NCI-H1417 treated with DMSO at 0.1 percent for 48 hours (cell line): ENCODE measurements at places on chromosomes 7 and 10.

GRCh38 chr7:83005410-83005809 is 157.3 kb downstream of the PCLO start:
- no peak for DNase-seq

DNA sequence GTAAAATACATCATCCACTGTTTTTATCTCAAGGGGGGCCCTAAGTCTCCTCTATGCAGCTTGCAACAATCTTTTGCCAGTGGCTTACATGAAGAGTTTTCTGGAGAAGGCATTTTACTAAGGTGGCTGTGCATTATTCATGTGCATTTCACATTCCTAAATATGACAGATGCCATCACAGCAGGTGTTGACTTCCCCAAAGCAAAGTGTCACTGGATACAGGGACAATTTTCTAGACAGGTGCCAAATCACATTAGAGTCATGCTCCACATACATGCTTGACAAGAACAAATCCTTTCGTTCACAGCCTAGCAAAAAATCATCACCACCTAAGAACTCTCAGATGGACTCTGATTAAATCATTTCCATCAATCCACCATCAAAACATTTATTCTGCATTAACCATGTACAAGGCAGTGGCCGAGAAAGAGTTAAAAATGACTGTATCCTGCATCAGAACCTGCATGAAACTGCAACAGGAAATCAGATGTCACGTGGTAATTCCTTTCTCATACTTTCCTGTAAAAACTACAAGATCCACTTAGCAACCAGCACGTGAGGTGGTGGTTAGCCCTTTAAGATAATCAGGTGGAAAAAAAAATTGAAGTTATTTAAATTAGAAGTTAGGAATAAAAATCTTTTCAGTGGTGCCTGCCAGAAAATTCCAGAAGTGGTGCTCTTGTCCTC is 88.2 kb upstream of the AFAP1L2 start:
- no peak for DNase-seq

GRCh38 chr10:24374134-24374915 is 165.4 kb downstream of the KIAA1217 start:
- no peak for DNase-seq

GRCh38 chr7:93375603-93376002 is 143.4 kb downstream of the VPS50 start:
- DNase-seq = no peak

- peak; percentile 53 for DNase-seq
These were observed 139.8 kb upstream of the AOAH start for GRCh38 chr7:36863901-36864701.

GRCh38 chr7:26199301-26200037 is 1.1 kb downstream of the HNRNPA2B1 start:
- DNase-seq = no peak

- no peak for DNase-seq
These were observed 83.0 kb downstream of the C1GALT1 start for GRCh38 chr7:7265081-7266075.

DNA sequence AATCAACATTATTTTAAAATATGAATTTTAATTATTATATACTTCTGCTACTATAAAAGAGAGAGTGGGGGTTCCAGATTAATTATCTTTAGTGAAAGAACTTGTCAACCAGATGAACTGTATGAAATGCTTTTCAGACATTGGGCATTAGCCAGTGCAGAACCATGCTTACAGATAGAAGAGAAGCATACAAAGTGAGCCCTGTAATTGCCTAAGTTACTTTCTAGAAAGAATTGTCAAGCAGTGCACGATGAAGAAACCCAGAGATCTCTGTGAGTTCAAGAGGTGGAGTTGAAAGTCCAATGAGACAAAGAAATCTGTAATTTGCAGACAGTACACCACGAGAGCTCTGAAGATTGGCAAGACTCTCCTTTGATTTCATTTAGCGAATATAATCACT is 166.7 kb downstream of the CDC14C start:
- DNase-seq = no peak

DNA sequence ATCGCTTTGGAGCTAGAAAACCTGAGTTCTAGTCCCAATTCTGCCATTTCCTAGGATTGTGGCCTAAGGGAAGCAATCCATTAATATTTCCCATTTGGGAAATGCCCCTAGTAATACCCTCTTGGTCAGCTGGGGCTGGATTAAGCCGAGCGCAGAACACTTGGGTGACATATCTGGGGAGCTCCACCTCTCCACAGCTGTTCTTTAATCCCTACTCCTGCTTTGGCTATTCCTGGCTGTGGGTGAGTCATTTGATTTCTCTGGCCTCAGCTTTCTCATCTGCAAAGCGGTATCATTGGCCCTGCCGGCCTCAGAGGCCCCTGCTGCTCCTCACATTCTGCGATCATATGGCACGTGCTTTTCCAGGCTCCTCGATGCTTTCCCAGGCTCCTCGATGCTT is 108.3 kb downstream of the BUB3 start:
- DNase-seq = no peak

DNA sequence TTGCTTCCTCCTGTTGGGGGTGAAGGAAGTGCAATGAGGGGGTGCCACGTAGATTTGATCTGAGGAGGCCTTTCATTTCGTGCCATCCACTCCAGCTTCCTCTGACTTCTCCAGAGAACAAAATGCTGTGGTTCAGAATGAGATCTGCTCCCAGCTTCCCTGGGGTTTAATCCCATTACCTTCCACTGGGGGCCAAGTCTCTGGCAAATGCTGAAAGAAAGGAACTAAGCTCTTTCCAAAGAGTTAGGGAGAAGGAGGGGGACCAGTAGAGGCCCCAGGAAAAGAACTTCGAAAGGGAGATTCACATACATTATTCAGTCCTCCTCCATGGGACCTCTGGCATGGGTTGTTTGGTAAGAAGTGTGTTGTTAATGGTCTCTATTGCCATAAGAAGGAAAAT is 727.0 kb downstream of the TYW1 start:
- DNase-seq = no peak

- DNase-seq = no peak
These were observed 144.2 kb downstream of the MDFIC start for GRCh38 chr7:115066050-115066449.

- no peak for DNase-seq
These were observed 26.6 kb upstream of the ATRNL1 start for GRCh38 chr10:115066528-115066927.

GRCh38 chr7:27171325-27171636 is 2.8 kb downstream of the HOXA10 start:
- no peak for DNase-seq

DNA sequence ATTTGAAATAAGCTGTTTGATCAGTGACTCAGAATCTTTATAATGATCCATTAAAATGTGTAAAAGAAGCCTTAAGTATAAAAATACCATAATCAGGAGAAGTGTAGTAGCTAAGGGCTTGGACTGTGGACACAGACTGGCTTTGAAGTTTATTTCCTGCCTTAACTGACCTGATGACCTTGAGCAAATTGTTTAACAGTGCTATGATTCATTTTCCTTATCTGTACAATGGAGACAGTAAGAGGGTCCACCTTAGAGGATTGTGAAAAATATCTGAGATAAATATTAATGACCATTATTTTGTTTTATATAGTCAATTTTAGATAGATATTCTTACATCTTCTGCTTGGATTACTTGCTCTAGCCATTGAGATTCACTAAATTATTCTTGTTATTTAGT is 13.3 kb upstream of the RPA3 start:
- DNase-seq = no peak

DNA sequence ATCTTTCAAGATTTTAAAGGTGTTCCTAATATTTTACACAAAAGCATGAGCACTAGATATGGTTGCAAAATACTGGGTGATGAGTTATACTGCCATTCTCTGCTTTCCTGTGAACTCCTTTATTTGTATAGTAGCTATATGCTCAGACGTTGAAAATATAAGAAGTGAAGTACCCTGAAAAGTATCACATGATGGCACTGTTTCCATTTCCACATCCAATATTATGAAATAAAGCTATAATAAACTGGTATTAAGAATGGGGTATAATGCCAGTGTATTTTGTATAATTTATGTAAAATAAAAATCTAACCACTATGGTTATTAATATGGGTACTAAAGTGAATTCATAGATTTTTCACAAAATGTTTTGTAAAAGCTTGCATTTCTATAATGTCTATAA is 79.6 kb upstream of the FOXP2 start:
- DNase-seq = no peak

DNA sequence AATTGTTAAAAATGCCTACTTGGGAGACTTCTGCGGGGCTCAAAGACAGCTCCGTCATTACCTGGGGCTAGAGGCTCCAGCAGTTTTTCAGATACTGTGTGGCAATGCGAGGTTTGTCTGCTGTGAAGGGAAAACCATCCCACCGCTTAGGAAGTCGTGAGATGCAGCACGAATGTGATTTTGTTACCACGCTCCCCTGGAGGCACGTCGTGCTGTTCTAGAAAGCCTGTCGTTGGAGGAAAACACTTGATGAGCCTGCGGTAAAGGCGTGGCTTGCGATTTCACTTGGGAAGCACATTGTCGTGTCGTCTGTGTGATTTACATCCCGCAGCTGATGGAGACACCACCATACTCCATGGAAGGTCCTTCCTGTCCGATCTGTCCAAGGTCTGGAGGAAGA is 39.3 kb downstream of the CAMK1D start:
- peak; percentile 8 for DNase-seq

DNA sequence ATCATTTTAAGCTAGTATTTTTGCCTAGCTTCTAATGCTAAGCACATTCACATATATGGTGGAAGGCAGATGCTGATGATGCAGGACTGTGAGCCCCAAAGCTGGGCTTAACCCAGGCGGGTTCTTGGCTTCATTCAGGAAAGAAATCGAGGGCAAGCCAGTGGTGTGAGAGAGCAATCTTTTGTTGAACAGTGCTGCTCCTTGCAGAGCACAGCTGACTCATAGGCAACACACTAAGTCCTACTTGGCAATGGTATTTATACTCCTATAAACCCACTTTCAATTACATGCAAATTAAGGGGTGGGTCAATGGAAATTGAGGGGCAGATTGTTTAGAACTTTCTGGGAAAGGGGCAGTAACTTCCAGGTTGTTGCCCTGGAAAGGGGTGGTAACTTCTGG is 42.0 kb upstream of the CELF2 start:
- no peak for DNase-seq

- DNase-seq = no peak
These were observed 904.9 kb downstream of the IPMK start for GRCh38 chr10:57362811-57363210.

GRCh38 chr7:22346383-22347107 is 10.4 kb downstream of the RAPGEF5 start:
- no peak for DNase-seq

DNA sequence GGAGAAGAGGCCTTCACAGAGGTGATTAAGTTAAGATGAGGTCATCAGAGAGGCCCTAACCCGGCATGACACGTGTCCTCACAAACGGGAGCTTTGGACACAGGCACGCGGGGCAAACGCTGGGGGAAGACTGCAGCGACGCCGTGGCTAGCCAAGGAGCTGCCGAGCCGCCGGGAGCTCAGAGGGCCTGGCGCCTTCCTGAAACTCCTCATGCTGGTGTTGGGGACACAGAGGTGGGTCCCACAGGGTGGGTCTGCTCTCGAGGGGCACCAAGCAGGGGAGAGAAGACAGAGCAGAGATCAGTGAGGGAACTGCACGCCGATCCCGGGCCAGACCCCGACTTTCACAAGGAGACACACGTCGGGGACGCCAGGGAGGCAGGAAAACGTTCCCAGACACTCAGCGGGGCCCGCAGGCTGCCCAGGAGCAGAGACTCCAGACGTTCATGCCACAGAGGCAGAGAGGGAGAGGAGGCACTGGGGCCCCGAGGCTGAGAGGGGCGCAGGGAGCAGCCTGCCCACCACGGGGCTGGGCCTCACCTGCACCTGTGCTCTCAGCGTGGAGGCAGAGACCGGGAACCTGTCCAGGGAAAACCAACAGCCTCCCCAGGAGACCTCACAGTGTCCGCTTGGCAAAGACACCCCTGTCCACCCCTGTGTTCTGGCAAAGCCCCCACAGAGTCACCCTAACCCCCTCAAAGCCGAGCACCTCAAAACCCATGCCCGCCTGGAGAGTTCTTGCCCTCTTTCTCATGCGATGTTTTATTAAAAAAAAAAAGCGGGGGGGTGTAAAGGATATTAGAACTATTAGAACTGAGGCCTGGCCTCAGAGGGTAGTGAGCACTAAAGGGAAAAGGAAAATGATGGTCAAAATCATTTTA is 103.8 kb downstream of the PDGFA start:
- no peak for DNase-seq

- no peak for DNase-seq
These were observed 70.3 kb upstream of the LRGUK start for GRCh38 chr7:134056816-134057215.

DNA sequence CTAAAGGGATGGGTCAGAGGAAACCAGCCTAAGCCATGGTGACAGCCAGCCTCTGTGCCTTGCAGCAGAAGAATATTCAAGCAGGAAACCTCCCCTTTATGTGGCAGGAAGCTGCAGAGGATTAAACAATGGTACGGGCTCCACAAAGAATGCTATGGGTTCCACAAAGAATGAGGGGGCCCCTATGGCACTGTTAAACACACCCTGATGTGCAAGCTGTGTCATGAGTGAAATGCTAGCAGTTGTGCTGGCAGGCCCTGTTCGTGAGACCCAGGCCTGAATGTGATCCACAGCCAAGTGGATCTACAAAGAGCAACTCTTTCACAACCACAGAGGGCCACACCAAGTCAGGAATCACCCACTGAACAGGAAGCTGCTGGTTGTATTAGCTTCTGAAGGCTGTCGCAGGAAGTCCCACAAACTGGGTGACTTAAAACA is 68.9 kb downstream of the MYOF start:
- DNase-seq = no peak

DNA sequence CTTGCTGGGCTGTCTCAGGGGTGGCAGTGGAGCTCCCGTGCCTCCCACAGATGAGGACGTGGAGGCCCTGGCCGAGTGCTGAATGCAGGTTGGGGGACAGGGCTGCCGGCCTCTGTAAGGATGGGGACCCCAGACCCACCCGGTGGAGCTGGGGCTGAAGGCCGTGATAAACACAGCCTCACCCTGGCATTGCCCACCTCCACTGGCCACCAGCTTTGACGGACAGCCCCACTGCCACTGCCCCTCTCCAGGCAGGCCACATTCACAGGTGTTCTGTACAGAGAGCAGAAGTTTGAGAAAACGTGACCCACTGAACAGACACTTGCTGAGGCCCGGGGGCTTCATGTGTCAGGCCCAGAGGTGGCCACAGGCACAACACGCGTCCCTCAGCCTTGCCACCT is 126.2 kb downstream of the LHPP start:
- DNase-seq = no peak

DNA sequence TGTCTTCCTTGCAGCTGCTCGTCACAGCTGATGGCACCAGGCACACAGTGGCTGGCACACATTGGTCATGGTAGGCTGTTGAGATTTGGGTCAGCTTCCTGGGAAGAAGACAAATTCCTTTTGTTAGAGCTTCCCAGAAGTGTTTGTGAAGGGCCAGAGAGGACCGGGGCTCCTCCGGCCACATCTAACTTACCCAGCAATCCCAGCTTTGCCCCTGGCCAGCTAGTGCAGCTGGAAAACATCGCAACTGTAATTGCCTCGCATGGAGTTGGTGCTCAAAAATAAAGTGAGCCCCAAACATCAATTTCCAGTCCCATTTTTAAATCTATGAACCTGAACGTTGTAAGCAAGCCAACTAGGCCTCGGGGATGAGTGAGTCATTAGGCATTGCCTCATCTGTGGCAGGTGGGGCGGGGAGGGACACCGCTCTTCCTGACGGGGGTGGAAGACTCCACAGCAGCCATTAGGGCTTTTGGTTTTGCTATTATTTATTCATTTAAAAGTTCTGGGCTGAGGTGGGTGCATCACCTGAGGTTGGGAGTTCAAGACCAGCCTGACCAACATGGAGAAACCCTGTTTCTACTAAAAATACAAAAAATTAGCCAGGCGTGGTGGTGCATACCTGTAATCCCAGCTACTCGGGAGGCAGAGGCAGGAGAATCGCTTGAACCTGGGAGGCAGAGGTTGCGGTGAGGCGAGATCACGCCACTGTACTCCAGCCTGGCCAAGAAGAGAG is 12.4 kb downstream of the CPA5 start:
- DNase-seq = no peak

GRCh38 chr7:41063116-41063515 is 639.8 kb downstream of the INHBA start:
- no peak for DNase-seq
